ENCODE measurements at places on chromosomes 4 and X. TPM values are rescaled to one million over a fixed set of nuclear protein-coding genes. Genes with fewer than 3 reads are reported as not detected.
A peak's percentile ranks its signal among the peaks of the same experiment; 100 is the strongest.

GRCh38 chrX:111648802-111649201 is 32.2 kb upstream of the ALG13 start:
- no peaks in the 10 kb centered on the region for H3K36me3 ChIP-seq
- H3K27me3 ChIP-seq, result peaks cover 2% of the 10 kb centered on the region
- no peak overlapping the region for H3K4me3 ChIP-seq
- no peak for DNase-seq
- peaks cover 2% of the 10 kb centered on the region for H3K4me1 ChIP-seq
- no peak overlapping the region for H3K27ac ChIP-seq

The CPZ gene
- total RNA-seq, result 0.27 TPM

DNA sequence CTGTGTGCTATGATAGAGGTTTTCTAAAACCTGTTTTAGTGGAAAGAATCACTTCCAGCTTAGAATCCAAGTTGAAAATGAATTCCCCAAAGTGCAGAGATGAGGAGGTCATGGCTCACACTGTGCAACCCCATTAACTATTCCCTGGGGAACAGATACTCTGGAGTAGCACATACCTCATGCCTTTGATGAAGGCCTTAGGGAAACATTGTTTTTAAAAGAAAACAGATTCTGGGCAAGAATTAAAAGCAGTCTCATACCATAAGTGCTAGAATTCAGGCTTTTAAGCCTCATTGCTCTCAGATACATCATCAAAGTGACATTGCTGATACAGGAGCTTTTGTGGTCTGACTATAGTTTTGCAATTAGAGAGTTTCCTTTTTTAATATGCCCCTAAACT is 115.1 kb downstream of the NDST4 start:
- H3K27me3 ChIP-seq, result no peaks in the 10 kb centered on the region
- peak overlapping the region; percentile 29 for H3K27ac ChIP-seq
- DNase-seq, result no peak
- no peak overlapping the region for H3K4me3 ChIP-seq

DNA sequence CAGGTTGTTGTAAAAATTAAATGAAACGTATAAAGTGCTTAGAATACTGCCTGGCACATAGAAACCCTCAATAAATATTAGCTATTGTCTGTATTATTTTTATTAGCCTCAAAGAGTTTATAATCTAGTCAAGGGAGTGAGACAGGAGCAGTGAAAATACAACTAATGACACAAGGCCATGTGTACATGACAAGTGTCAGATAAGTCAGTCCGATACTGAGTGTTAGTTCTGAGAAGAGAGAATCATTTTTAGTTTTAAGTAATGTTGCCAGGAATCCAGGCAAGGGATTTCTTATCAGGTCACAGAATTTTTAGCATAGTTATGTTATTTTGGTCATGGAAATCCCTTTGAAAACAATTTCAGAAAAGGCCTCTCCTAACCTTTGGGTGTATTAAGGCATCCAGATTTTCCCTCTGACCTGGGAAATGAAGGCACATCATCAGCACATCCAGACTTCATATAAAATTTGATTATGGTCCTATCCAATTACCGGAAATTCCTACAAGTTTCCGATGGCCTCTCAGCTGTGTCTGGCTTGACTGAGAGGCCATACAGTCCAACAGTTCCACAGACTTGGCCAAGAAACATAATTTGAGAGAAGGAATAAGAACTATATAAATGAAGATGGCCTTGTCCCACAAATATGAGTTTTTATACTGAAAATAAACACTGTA is 35.7 kb downstream of the PPARGC1A start:
- H3K4me3 ChIP-seq, result no peak overlapping the region
- no peak for DNase-seq
- no peaks in the 10 kb centered on the region for H3K27me3 ChIP-seq
- no peak overlapping the region for H3K27ac ChIP-seq
- H3K36me3 ChIP-seq, result no peaks in the 10 kb centered on the region

The RAB33A gene
- total RNA-seq, result 13.3 TPM

The SMIM10 gene
- total RNA-seq, result not detected

The FAM149A gene
- 6.8 TPM for total RNA-seq

The UGT2B17 gene
- not detected for total RNA-seq

- no peak overlapping the region for H3K27ac ChIP-seq
- no peaks in the 10 kb centered on the region for H3K4me1 ChIP-seq
- H3K27me3 ChIP-seq, result no peaks in the 10 kb centered on the region
- no peak for DNase-seq
- H3K4me3 ChIP-seq, result no peak overlapping the region
Measured at GRCh38 chr4:144547678-144548298, 98.2 kb upstream of the HHIP start.

DNA sequence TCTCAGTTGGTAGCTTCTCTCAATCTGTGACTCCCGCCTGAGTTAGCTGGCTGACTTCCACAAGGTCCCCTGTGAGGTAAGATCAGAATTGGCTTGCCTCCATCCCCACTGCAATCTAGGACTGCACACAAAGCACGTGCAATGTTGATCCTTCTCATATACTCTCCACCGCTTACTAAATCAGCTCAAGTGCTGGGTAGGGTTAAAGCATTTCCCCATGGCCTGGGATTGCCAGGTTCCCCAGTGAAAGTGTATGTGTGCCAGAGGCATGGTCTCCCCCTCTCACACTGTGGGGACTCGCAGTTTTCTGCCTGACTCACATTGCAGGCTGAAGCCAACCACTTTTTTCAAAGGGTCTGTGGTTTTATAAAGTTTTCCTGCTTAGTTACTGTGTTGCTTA is 886.9 kb downstream of the FAM133A start:
- H3K27ac ChIP-seq, result no peak overlapping the region
- DNase-seq, result no peak
- no peaks in the 10 kb centered on the region for H3K27me3 ChIP-seq
- H3K4me3 ChIP-seq, result no peak overlapping the region
- no peaks in the 10 kb centered on the region for H3K4me1 ChIP-seq

DNA sequence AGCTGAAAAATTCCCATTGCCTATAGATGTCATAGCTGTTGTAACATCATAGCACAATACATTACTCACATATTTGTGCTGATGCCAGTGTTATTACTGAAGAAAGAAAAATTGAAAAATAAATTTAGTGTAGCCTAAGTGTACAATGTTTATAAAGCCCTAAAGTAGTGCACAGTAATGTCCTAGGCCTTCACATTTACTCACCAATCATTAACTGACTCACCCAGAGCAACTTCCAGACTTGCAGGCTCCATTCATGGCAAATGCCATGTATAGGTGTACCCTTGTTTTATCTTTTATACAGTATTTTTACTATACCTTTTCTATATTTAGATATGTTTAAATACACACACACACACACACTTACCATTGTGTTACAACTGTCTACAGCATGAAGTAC is 265.4 kb upstream of the MAGEB18 start:
- no peaks in the 10 kb centered on the region for H3K36me3 ChIP-seq
- H3K27me3 ChIP-seq, result no peaks in the 10 kb centered on the region
- DNase-seq, result no peak

DNA sequence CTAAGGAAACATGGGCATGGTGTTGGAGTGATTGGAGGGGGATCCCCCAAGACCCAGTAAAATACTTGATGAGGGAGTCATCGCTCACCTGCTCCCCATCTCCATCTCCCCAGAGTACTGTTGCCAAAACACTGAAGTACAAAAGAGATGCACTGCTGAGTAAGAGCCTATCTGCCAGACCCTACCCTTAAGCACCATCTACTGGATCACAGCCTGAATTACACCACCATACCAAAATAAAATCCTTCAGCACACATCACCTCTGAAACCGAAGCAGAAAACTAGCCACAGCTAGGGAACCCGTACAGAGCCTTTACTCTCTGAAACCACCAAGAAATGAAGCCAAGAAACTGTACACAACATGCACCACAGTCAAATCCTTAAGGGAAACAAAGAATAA is 466.3 kb upstream of the ACTRT1 start:
- no peak overlapping the region for H3K27ac ChIP-seq
- H3K4me3 ChIP-seq, result no peak overlapping the region
- H3K27me3 ChIP-seq, result no peaks in the 10 kb centered on the region
- DNase-seq, result no peak
- no peaks in the 10 kb centered on the region for H3K36me3 ChIP-seq

- no peaks in the 10 kb centered on the region for H3K36me3 ChIP-seq
- H3K4me1 ChIP-seq, result no peaks in the 10 kb centered on the region
- H3K27me3 ChIP-seq, result peaks cover 2% of the 10 kb centered on the region
- H3K27ac ChIP-seq, result no peak overlapping the region
Measured at GRCh38 chr4:9913846-9914245, 107.5 kb downstream of the SLC2A9 start.

DNA sequence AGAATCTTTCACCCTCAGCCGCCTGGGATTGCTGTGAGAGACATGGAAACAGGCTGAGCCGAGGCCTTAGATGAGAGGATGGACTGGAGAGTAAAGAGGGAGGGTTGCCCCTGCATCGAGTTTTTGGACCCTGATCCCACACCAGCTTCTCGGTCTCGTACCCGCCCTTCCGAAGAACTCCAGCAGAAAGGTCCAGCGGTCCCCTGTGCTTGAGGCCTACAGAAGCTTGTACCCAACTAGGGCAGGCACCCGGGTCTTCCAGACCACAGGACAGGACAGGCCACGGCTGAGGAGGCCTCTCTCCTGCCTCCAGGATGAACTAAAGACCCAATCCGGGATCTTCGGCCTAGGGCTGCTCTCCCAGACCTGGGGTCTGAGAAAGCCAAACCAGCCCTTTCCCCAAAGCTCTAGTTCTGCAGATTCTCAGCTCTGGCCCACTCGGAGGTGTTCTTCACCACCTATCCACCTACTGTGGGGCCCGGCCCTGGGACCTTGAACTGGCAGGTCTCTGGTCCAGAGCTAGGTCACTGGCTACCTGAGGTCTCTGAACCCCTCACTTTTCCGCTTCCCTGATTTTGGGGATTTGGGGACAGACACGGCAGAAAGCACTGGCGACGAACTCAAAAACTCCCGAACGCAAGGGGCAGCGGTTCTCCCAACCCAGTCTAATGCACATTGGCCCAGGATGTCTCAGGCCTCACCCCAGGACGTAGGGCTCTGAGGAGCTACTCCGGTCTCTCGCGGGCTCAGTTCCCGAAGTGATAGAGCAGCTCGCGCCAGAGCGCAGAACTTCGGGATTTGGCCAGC is 1.1 kb downstream of the NKX3-2 start:
- no peak overlapping the region for H3K27ac ChIP-seq
- DNase-seq, result no peak
- peaks cover 40% of the 10 kb centered on the region for H3K27me3 ChIP-seq

Measured in glutamatergic neuron (in vitro differentiated cells).